ENCODE measurements at places on chromosomes 5 and 9.

DNA sequence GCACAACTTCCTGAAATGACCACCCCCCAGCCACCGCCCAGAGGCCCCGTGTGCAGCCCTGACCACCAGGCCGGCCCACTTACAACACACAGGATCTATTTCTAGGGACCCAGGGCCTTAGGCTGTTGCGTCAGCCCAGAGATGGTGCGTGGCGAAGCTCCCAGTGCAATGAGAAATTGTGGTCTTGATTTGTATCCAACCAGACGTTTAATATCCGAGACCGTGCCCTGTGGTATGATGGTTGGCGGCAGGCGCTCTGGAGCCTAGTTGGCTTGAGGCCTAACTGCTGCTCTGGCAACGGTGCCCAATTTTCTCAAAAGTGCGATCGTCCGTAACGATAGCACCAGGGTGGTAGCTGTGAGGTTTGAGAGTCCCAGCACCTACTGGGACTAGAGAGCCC lies 32.6 kb upstream of the SLC6A19 start:
- no peak for DNase-seq

- no peak for DNase-seq
Observed at GRCh38 chr5:161544350-161544765, 2.2 kb downstream of the GABRB2 start.

GRCh38 chr9:82940376-82940775 lies 122.6 kb downstream of the RASEF start:
- DNase-seq, result no peak

GRCh38 chr5:151051066-151051930 lies 29.5 kb downstream of the TNIP1 start:
- DNase-seq, result peak; percentile 60

GRCh38 chr5:172798422-172799215 lies 27.6 kb upstream of the DUSP1 start:
- DNase-seq, result no peak

DNA sequence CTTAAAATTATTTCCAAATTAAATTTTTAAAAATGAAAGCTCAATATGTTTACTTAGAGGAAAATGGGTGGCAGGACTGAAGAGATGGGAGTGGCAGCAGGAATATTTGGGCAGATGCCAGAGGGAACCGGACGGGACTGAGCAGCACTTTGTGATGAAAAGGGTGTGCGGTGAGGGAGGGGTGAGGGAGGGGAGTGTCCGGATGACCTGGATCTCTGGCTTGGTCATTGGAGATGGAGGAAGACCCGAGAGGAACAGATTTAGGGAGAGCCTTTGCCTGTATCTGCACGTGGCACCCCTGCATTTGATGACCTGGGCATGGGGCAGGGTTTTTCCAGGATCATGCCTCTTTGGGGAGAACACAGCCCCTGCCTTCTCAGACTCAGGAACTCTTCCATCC lies 201.1 kb upstream of the MVB12B start:
- no peak for DNase-seq

- no peak for DNase-seq
Observed at GRCh38 chr9:27053369-27054022, 48.0 kb upstream of the LRRC19 start.

GRCh38 chr5:74433255-74433895 lies 207.2 kb downstream of the ENC1 start:
- DNase-seq, result no peak

GRCh38 chr9:130535818-130536521 lies 43.4 kb upstream of the FUBP3 start:
- DNase-seq, result no peak

- no peak for DNase-seq
Observed at GRCh38 chr5:171476701-171477100, 57.3 kb downstream of the FGF18 start.

- DNase-seq, result no peak
Observed at GRCh38 chr5:31581498-31582099, 49.5 kb downstream of the C5orf22 start.

DNA sequence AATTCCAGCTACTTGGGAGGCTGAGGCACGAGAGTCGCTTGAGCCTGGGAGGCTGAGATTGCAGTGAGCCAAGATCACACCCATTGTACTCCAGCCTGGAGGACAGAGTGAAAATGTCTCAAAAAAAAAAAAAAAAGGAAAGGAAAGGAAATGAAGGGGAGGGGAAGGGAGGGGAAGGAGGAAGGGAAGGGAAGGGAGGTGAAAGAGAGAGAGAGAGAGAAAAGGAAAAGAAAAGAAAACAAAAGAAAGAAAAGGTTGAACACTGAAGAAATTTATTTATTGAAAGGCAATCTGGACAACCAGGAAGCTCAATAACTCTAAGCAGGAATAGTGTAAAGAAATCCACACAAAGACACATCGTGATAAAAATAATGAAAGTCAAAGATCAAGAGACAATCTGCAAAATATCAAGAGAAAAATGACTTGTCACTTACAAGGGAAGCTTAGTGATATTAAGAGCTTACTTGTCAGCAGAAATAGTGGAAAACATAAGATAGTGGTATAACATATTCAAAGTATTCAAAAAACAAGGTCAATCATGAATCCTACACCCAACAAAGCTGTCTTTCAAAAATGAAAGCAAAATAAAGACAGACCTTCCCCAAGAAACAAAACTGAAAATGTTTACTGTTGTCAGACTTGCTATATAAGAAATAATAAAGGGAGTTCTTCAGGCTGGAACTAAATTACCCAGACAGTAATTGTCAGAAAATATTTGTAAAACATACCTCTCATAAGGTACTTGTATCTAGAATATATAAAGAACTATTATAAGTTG lies 10.9 kb upstream of the RIMOC1 start:
- no peak for DNase-seq

- no peak for DNase-seq
Observed at GRCh38 chr5:93580063-93580926, 724 bp downstream of the NR2F1-AS1 start.

DNA sequence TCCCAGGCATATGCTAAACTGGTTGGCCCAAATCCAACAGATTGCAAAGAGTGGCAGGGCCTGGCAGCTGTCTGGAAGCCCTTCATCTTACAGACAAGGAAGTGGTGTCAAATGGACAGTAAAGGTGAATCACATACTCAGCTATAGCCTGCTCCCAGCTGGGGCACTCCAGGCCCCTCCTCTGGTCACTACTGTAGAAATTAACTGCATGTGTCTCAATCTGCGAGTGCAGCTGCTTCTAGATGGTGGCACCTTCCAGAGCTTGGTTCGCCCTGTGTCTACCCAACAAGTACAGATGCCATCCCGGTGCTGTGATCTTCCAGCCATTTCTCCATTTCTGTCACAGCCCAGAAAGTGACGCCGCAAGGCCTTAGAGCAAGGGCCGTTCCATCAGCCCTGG lies 50.2 kb downstream of the OTULIN start:
- DNase-seq, result no peak

- no peak for DNase-seq
Observed at GRCh38 chr9:128205296-128205944, 2.2 kb downstream of the DNM1 start.

GRCh38 chr9:127979333-127980059 lies 1.3 kb downstream of the EEIG1 start:
- no peak for DNase-seq

DNA sequence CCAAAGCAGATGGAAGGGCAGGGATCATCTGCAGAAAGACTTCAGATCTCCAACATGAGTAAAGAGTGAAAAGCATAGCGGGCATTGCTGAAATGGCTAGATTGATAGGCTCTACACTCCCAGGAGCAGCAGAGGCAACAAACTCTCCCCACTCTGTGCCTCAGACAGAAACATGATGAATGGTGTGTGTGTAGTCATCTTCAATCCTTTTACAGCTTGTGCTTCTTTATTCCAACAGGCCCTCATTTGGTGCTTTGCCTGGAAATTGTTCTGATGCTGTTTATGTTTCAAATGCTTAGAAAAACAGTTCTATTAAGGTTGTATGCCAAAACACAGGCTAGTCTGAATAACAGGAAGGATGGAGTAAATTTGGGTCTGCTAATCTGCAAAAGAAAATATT lies 176.2 kb downstream of the DMRTA1 start:
- no peak for DNase-seq

GRCh38 chr5:112388739-112389138 lies 30.3 kb downstream of the EPB41L4A start:
- no peak for DNase-seq

- DNase-seq, result no peak
Observed at GRCh38 chr9:78325846-78326360, 29.0 kb downstream of the PSAT1 start.

GRCh38 chr9:34513567-34514214 lies 9.1 kb downstream of the ENHO start:
- no peak for DNase-seq

GRCh38 chr5:123722451-123722850 lies 210.5 kb downstream of the CSNK1G3 start:
- DNase-seq, result no peak

GRCh38 chr9:137280474-137281344 lies 3.2 kb downstream of the TOR4A start:
- no peak for DNase-seq

- no peak for DNase-seq
Observed at GRCh38 chr9:21392270-21392669, 7.1 kb upstream of the IFNA2 start.

GRCh38 chr5:116313366-116313765 lies 228.5 kb downstream of the COMMD10 start:
- no peak for DNase-seq

- no peak for DNase-seq
Observed at GRCh38 chr5:69416699-69417098, 1.8 kb downstream of the MARVELD2 start.

GRCh38 chr5:172559004-172559932 lies 81.8 kb upstream of the NEURL1B start:
- no peak for DNase-seq

DNA sequence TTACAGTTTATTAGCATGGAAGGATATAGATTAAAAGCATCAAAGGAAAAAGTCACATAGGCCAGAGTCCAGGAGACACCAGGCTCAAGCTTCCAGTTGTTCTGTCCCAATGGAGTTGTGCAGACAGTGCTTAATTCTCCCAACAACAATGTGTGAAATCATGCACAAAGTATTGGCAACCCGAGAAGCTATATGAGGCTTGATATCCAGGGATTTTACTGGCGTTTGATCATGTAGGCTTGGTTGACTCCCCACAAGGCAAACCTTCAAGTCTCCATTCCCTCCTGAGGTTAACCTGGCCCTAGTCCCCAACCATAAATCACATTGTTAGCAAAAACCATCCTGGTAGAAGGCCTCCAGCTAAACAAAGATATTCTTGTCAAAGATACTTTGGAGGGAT lies 141.5 kb downstream of the ADAMTS19 start:
- DNase-seq, result no peak

- DNase-seq, result no peak
Observed at GRCh38 chr5:171571663-171572062, 152.2 kb downstream of the FGF18 start.

DNA sequence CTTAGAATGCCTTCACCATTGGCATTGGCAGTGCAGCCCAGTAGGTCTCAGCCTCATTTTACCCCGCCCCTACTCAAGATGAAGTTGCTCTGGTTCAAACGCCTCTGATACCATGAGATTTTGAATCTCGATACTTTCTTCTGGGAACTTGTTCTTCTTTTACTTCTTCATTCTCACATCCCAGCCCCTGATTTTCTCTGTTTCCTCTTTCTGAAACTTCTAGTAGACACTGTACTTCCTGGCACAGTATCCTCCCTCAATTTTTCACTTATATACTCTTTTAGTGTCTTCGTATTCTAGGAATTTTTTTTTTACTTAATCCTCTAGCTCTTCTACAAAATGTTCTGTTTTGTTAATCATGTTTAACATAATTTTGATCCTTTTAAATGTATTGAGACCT lies 13.1 kb upstream of the ZNF79 start:
- DNase-seq, result no peak

DNA sequence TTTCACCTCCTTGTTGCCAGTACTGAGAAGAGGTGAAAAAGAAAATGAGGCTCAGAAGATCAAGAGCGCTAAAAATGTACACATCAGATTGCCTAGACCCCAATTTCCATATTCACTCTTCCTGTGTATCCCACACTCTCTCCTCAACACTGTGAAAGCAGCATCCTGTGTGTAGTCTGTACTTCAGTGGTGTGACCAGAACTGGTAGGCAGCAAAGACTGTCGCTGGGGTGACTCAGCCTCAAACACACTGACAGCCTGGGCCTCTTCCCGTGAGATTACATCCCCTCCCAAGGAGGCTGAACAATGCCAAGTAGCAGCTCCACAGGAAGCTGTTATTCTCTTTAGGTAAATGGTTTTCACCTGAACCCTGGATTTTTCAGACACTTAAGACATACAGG lies 135.5 kb downstream of the CCDC192 start:
- no peak for DNase-seq

DNA sequence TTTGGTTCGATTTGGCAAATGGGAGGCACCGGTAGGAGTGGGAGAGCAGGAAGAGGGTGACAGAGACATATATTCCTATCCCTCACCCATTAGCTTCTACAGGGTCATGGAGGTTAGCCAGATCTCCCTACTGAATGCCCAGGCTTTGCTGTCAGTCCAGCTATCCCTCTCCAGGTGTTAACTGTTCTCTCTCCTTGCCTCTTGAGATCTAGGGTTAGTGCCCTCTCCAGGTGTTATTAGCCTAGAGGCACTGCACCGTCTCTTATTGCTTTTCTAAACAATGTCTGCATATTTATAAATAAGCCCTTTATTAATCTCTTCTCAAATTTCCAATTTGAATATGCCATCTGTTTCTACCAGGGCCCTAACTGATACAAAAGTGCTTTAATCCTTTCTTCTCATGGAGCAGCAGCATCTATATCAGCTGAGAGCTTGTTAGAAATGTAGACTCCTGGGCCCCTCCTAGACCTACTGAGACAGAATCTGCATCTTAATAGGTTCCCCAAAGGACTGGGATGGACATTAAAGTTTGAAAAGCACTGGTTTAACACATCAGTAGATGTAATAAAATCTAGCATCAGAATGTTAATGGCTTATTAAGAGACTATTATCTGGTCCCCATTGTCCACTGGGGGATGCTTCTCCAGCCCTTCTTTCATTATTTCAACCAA lies 322.5 kb upstream of the SLC24A2 start:
- DNase-seq, result no peak

GRCh38 chr9:93354451-93354850 lies 97.0 kb upstream of the FAM120A start:
- no peak for DNase-seq

GRCh38 chr5:53739111-53739510 lies 178.7 kb downstream of the NDUFS4 start:
- DNase-seq, result no peak

DNA sequence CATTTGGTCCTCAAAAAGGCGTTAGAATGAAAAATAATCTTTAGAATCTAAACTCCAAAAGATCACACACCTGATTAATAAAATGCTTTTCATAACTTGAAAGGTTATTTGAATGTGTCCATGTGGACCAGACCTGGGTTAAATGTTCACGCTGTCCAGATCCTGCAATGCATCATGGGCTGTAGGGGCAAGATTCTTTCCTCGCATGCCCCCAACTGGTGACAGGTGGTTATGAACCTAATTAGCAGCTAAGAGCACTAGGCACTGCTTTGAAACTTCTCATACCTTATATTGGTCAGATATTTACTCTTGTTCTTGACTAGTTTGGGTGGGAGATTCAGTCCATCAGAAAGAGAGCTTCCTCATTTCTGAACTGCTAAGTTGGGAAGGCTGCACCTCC lies 19.3 kb upstream of the PIP5K1B start:
- DNase-seq, result no peak

All from stimulated activated CD8-positive, alpha-beta memory T cell treated with anti-CD3 and anti-CD28 coated beads, Interleukin-7, amount 100 ng/mL, for 4 hours (primary cell).